ENCODE measurements at places on chromosomes 6 and 20.

DNA sequence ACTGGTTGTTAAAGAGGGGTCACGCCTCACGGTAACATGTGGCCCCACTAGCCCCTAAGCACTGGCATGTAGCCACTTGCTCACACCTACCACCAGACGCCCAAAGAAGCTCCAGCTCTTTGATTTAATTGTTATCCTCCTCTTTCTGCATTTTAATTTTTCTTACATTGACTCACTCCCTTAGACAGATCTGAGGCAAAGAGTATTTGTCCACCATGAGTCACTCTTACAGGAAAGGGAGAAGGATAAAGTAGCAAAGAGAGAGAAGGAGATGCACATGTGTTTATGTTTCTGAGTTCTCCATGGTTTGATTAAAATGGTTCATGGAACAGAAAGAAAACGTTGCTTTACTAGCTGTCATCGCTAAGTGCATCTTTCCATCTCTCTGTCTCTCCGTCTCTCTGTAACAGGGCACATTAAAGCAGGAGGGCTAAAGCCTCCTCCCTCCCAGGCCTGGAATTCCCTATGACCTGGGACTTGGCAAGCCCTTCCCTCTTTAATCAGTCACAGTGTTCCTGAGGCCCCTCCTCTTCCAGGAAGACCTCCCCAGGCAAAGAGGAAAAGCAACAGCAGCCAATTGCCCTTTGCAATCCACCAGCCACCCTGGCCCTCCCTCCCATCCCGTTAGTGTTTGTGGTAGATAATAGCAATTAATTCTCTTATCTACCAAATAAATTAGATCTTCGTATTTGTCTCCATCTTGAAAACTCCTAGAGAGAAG lies 112.8 kb upstream of the TSHZ2 start:
- no peak for DNase-seq

DNA sequence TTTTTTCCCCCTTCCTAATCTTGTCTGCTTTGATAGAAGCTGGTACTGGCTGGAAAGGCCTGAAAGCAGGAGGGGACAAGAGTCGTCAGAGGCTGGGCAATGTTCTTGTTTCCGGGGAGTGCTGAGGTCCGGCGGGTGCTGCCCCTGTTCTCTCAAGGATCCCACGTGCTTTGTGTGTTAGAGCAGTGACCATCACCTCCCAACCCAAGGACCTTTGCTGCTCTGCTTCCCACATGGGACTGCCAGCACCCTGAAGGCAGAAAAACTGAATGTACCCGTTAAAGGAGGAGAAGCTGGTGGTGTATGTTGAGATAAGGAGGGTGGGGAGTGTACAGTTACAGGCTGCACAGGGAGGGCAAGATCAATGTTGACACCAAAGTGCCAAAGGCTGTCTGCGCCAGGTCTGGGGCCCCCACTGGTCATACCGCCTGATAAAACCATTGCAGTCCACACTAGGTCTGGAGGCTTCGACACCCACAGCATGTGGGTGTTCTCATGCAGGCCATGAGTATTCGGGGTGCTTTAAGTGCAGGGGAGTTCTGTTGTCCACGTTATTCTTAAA lies 15.0 kb downstream of the C20orf173 start:
- no peak for DNase-seq

- no peak for DNase-seq
Measured at GRCh38 chr6:36221674-36222073, 25.1 kb downstream of the BRPF3 start.

DNA sequence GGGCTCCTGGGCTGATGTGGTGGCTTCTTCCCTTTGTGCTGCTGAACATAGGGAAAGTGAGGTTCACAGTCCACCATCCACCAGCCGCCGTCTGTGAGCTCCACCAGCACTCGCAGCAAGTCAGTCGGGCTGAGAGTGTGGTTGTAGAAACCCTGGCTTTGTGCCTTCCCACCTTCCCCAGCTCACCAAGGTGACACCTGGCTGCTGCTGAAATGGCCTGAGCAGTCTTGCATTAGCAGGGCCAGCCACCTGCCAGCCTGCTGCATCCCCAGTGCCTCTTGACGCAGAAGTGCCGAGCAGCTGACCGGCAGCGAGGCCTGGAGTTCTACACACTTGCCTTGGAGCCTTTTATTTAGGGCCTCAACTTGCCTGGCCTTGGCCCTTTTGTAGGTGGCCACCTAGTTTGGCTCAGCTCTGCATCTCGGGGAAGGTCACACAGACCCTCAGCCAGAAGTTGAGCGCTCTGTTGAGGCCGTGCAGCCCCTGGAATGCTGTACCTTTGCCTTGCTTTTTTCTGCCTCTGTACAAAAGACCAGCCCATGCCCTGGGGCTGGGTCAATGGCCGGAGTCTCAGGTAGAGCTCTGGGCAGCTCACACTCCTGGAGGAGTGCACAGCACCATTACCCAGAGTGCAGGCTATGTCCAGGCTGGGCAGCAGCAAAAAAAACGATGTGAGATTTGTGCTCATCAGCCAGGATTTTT lies 76.5 kb downstream of the PTPN1 start:
- DNase-seq: no peak

- DNase-seq: no peak
Measured at GRCh38 chr6:48036316-48036715, 74.7 kb downstream of the PTCHD4 start.

DNA sequence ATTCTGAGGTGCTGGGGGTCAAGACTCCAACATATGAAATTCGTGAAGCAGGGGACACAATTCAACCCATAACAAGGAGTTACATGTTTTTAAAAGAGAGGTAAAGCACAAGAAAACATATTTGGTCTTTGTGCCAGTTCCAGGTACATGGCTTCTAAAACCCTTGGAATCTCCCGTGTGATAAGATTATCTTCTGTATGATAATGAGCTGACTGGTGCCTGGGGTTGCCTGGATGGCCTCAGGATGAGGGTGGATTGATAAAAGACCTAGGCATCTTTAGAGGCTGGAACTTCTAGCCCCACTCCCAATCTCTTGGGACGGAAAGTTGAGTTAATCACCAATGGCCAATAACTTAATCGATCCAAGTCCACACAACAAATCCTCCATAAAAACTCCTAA lies 87.0 kb downstream of the FAM217A start:
- no peak for DNase-seq

DNA sequence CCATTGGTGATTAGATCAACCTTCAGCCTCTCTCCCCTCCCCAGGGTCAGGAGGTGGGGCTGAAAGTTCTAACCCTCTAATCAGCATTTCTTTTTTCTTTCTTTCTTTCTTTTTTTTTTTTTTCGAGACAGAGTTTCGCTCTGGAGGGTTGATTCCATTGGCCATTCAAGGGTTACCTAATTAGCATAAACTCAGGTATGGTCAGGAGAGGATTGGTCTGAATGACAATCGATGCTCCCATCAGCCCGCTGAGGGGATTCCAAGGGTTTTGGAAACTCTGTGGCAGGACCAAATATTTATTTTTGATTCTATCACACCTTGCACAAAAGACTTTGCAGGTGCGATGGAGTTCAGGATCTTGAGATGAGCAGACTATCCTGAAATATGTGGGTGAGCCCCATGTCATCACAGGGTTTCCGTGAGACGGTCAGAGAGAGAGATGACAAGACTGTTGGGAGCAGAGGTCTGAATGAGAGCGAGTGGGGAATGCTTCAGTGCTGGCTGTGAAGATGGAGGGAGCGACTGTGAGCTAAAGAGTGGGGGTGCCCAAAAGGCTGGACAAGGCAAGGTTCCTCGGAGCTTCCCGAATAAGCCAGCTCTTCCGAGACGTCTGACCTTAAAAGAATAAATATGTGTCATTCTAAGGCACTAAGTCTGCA lies 107.1 kb downstream of the BMP7 start:
- DNase-seq: no peak

DNA sequence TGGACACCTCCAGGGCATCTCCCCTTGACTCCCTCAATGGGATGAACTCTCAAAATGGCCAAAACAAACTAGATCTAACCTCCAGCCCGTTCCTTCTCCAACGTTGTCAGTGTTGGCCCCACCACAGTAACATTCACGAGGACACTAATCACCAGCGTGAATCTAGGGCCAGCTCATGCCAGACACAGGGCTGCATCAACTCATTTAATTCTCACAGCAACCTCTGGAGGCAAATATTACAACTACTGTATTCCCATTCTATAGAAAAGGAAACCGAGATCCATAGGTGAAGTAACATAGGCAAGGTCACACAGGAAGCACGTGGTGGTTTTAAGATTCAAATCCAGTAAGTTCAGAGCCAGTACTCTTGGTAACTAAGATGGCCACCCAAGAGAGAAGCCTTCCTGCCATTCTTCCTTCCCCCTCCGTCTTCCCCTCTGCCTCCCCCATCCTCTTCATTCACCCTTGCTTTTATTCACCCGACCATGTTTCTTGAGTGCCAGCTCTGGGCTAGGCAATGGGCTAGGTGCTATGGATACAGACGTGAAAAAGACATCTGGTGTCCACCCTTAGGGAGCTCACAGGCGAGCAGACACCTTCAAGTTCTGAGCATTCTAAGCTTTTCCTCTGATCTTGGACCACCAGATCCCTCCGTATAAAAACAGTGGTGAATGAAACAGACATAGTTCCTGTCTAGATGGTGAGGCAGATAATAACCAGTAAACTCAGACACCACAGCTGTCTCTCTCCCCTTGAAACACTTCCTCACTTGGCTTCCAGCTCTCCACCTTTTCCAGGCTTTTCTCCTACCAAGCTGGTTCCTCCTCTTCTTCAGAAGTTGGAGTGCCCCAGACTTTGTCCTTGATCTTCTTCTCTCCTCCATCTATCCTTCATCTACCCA lies 9.6 kb downstream of the CCM2L start:
- DNase-seq: no peak

DNA sequence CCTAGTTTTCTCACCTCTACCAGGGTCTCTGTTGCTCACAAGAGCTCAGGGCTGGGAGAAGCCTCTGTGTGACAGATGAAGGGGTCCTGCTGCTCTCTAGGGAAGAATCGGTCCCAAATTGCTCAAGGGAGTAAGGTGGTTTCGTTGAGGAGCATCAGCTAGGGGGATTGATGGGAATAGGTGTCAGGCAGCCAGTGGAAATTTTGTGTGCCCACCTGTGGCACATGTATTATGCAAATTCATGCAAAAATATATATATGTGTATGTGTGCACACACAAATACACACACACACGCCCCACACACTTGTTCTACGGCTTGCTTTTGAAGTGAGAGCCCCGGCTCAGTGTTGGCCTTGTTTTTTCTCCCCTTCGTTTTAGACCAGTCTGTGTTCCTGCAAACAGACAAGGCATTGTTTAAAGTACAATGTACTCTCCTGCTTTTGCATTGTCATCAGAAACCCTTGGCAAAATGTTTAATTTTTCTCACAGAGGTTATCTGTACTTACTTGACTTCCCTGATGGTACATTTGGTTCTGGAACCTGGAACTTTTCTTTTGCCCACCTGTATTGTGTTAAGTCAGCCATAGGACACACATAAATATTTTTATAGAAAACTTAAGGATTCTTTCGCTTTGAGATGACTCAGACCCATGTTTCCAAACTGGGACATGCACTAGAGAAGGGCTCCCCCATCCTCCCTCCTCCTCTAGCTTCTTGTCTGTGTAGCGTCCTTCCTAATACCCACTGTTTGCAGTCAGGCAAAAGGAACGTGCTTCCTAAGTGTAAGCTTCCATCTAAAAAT lies 26.7 kb downstream of the FOXO3 start:
- DNase-seq: no peak

GRCh38 chr20:63587776-63588591 lies 13.9 kb upstream of the HELZ2 start:
- no peak for DNase-seq

DNA sequence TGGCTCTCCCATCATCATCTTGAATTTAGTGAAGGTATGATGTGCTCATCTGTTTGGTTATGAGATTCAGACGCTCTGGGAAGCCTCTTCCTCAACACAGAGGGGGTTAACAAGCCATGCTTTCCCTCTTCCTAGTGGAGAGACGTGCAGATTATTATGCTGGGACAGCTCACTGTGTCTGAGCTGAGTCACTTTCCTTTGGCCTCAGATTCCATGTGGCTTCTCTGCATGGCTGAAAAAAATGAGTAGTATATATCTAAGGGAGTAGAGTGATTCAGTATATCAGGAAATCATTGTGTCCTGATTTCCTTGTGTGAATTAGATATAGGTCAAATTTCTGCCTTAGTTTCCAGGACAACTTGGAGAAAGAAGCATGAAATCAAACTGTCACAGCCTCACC lies 52.6 kb downstream of the FIG4 start:
- DNase-seq: no peak

- peak; percentile 21 for DNase-seq
Measured at GRCh38 chr20:50467718-50468356, 42.3 kb upstream of the PTPN1 start.

- DNase-seq: no peak
Measured at GRCh38 chr6:84151669-84152068, 75.8 kb downstream of the CEP162 start.

DNA sequence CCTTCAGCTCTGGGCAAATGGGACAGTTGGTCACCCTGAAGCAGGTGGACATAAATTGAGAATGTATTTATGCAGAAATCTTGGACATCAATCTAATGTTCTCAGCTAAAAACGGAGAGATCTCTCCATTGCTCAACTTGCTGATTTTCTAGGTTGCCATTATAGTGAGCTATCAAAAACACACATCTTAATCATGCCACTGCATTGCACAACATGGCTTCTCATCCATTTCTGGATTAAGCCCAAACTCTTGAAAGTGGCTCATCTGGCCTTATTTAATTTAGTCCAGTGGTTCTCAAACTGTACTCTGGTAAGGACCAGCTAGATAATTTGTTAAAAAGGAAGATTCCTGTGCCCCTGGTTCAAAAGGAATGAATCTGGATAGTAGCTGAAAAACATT lies 324.9 kb upstream of the CITED2 start:
- no peak for DNase-seq

GRCh38 chr20:9052136-9052535 lies 16.8 kb upstream of the PLCB4 start:
- no peak for DNase-seq

DNA sequence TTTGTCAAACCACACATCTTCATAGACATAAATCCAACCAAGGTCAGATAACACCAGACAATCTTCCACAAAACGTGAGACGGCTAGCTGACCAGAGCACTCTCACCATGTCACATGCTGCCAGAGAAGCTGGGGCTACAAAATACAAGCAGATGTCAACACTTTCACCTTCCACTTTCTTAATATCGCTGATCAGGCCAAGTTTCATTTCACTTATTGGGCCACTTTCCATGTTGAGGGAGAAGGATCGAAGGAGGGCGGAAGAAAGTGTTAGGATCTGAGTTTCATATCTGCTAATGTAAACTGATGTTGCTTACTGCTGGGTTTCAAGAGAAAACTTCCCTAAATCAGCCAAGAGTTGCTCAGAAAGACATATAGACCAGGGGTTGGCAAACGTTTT lies 177.0 kb upstream of the PRDM1 start:
- no peak for DNase-seq

DNA sequence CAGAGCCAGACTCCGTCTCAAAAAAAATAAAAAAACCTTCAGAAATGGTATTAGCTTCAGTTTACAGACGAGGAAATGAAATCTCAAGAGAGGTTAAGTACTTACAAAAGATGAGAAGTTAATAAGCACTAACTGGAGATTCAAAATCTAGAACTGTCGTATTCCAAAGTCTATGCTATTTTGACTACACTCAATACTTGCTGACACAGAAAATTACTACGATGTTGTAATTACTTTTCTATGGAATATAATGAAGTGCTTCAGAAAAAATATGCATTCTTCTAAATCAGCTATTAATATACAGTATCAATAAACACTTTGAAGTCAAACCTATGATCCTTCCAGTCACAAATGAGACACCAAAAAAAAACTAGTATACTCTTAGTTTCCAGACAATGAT lies 12.2 kb downstream of the REPS1 start:
- no peak for DNase-seq
